ENCODE measurements at places on chromosomes 3 and 15. TPM values are rescaled to one million over a fixed set of nuclear protein-coding genes. Genes with fewer than 3 reads are reported as not detected.

The THBS1 gene
- 2,996 TPM for total RNA-seq

The AGBL1 gene
- total RNA-seq = not detected

The CKMT1A gene
- 28.7 TPM for total RNA-seq

The FYTTD1 gene
- 46.2 TPM for total RNA-seq

The TRIM42 gene
- total RNA-seq = not detected
